ENCODE measurements at places on chromosomes 16 and 17. TPM values are rescaled to one million over a fixed set of nuclear protein-coding genes. Genes with fewer than 3 reads are reported as not detected.
A peak's percentile ranks its signal among the peaks of the same experiment; 100 is the strongest.

- no peak for DNase-seq
Observed at GRCh38 chr16:88883117-88883895, 16.8 kb upstream of the PABPN1L start.

- DNase-seq: no peak
Observed at GRCh38 chr17:66923886-66924285, 40.6 kb upstream of the CACNG4 start.

GRCh38 chr17:59425085-59425931 lies 93.9 kb downstream of the YPEL2 start:
- no peak for DNase-seq

GRCh38 chr17:81564778-81565177 lies 12.6 kb upstream of the FAAP100 start:
- DNase-seq: no peak

GRCh38 chr17:45311760-45312476 lies 4.9 kb downstream of the MAP3K14 start:
- DNase-seq: peak; percentile 90

DNA sequence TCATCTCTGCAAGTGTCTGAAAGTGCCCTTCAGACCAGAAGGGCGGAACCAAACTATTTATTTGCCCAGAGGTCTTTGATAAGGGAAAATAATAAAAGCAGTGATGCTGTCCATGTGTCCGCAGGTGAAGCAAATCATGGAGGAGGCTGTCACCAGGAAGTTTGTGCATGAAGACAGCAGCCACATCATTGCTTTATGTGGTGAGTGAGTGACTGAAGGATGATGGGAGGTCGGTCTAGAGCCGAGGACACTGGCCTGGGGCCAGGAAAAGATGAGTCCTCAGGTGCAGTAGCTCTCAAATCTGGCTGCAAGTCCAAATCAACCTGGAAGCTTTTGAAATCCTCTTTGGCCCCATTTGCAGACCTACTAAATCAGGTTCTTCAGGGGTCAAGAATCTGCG lies 6.1 kb downstream of the SGSM2 start:
- DNase-seq: peak; percentile 52

- no peak for DNase-seq
Observed at GRCh38 chr17:50049636-50050035, 6.3 kb upstream of the ITGA3 start.

DNA sequence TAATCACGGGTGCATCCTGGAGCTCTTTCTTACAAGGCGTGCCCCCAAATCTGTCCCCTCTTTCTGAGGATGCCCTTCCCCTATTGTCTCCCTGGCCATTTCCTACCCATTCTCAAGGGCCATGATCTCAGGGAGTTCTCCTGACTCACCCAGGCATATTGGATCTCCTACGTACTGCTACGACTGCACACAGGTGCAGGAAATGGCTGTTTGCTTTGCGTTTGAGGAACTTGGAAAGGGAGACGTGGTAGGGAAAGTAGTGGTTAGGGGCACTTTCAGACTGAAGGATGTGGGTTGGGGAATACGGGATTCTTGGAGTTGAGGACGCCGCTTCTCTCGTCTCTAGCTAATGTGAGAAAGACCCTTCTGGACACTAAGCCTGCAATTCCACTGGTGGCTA lies 18.7 kb upstream of the MEOX1 start:
- no peak for DNase-seq

The RBFOX1 gene
- total RNA-seq: not detected

The DCAKD gene
- total RNA-seq: 33.7 TPM

DNA sequence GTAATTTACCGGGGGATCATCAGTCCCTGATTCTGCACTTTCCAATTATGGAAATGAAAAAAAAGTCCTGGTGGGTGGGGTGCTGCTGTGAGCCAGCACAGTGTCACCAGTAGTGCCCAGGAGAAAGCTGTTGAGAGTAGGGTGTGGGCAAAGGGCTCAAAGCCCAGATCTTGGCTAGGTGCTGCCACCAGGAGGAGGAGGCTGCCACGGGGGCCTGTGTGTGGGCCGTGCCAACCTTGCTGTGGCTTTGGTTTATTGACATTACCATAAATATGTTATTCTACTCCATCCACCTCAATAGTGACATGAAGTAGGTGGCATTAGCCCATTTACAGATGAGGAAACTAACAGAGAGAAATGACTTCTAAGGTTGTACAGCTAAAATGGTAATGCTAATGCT lies 6.7 kb upstream of the PRPSAP2 start:
- peak; percentile 17 for DNase-seq

DNA sequence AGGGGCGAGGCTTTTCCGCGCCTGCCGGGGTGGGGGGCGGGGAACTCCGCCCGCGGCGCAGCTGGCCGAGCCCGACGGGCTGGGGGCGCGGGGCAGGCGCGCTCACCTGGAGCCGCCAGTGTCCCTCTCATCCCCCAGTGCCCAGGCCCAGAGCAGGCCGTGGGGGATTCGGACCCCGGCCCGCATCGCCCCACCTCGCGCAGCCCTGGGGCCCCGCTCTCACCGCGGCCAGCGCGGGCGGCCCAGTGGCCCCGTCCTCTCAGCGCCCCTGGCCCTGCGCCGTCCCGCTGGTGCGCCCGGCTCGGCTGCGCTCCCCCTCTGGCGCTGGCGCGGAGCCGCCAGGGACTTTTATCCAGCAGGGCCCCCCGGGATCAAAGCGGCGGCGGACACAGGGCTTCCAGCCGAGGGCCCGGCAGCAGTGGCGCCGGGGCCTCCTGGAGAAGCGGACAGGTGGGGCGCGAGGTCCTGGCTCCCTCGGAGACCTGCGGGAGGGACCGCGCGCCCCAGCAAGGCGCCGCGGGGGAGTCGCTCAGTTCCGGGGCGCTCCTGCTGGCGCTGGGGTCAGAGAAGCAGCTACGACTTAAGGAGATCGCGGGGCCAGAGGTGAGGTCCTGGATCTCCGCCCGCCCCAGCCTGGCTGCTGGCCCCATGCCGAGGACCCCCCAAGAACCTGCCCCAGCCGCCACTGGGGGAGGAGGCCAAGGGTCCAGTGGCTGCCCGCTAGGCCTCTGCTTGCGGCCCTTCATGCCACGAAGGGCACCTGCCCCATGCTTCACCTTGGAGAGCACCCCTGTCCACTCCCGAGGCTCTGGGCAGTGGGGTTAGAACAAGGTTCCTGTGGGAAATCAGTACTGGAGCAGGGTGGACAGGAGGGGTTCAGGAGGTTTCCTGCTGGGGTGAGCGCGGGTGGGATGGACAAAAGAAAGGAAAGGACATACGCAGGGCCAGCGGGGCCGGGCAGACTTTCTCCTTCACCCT lies 823 bp upstream of the NOTUM start:
- DNase-seq: no peak

GRCh38 chr16:980595-980854 lies 1.0 kb upstream of the SOX8 start:
- no peak for DNase-seq

The LRRC75A gene
- total RNA-seq: 5.7 TPM

DNA sequence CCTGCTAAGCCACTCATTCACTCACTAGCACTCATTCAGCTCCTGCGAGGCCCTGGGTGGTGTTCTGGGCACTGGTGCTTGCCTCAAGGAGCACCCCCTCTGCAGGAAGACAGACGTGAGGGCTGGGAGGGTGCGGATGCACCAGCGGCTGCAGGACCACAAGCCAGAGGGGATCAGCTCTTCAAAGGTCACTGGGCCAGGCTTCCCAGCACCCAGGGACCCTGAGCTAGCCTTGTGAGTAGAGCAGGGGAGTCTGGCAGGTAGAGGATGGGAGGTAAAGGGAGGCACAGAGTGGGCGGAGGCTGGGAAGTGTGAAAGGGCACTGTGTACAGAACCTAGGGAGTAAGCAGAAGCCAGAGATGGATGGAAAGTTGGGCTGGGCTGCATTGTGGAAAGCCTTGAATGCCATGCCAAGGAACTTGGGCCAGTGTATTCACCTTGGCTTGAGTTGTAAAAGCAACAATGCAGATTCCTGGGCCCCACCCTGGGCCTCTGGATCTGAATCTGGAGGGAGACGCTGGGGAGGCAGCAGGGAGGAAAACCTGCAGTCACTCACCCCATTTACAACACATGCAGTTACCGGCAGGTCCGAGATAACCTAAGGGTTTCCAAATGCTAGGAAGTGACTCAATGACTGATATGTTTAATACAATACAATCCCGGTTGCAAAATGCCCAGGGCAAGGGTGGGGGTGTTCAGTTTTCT lies 1.7 kb downstream of the IL4R start:
- peak; percentile 77 for DNase-seq

DNA sequence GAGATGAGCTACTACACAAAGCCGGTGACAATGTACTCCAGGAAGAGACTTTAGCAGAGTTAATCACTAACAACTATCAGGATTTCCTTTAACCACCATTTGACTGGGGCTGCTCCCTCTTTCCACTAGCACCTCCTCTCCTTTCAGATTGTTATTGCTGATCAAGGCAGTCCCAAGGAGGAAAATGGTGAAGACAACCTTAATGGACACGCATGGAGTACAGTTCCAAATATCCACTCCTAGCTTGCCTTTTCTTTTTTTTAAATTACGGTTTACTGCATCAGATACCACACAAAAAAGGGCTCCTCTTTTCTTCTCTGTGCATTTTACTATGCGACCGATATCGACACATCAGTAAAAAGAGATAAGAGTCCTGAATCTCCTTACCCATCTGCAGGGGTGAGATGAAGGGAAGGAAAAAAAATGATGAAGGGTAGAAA lies 30.9 kb downstream of the FAM222B start:
- DNase-seq: peak; percentile 26

The ITGB4 gene
- 2.0 TPM for total RNA-seq

The GINS2 gene
- total RNA-seq: 53.5 TPM
